ENCODE measurements at places on chromosomes 4 and X.

GRCh38 chrX:97987979-97988378 is 1104.3 kb downstream of the RPA4 start:
- DNase-seq, result no peak

- no peak for DNase-seq
These were observed 1749.9 kb upstream of the TENM3 start for GRCh38 chr4:180493299-180493698.

DNA sequence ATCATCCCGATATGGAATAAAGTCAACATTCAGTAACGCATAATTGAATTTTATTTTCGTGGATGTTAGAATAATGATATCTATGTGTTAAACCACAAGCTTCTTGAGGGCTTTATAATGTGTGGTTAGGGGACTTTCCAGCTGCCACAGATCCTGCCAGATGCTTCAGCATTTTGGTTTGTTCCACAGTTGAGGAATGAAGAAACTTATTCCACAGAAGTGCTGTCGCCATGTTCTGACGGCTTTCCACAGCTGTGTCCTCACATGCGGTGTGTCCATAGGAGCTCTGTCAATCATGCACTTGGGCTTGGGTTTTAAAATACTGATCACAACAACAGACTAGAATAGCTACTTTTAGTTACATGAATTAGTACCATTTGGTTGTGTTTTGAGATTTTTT is 411.9 kb downstream of the TRIML1 start:
- no peak for DNase-seq

GRCh38 chrX:9278475-9279233 is 186.2 kb upstream of the TBL1X start:
- DNase-seq, result no peak

DNA sequence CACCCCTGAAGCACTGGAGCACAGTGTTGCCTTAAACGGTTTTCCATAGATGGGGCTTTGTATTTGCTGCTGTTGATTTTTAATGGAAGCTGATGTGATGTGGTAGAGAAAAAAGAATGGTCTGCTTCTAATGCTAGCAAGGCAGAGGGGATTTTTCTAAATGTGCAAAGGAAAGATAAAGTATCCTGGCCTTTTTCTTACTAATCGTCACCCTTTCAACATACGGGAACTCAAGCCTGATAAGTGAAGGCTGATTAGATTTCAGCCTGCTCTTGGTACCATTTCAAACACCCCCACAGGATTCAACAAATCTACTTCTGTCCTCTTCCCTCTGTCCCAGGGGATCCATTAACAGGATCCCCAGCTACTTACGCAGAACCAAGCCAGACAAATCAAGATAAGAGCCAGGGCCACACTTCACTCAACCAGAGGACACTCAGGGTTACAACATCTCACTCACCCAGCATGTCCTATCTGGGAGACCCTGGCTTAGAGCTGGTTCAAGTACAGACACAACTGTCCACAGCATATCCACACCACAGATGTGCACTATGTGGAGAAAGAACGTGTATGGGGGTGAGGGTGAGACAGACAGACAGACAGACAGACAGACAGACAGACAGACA is 180.0 kb downstream of the SH3KBP1 start:
- no peak for DNase-seq

- DNase-seq, result no peak
These were observed 15.9 kb upstream of the F11 start for GRCh38 chr4:186249785-186250754.

DNA sequence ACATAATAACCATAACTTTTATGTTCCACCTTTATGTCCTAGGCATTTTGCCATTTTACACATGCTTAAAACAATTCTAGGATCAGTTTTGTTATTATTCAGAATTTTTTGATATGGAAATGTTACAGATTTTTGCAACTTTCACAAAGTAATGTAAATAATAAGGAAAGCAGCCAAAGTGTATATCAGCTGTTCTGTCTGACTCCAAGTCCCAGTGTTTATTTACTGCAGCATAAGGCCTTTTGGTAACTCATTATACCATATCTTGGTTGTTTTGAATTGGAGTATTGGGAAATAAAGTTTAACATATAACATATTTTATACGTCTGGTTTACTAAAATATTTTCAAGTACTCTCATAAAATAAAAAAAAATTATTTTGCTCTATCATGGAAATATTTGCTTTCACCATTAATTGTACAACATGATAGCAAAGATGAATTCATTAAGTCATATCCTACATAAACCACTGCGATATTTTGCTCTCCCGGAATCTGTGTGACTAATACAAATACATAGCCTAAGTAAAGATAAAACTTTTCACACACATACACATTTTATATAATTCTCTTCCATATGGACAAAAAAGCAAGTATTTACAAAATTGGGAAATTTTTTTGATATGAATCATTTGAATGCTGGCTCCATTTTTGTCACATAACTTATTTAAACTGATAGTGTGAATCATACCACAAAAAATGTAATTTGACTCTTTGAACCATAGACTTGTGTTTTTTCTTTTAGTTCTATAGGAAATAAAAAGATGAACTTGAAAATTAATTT is 399.0 kb downstream of the PABPC4L start:
- no peak for DNase-seq

Measured in T-helper 22 cell (primary cell).